Bronchial epithelial cell (primary cell): ENCODE measurements at places on chromosomes 3 and 15.
A peak's percentile ranks its signal among the peaks of the same experiment; 100 is the strongest.

- no peak for DNase-seq
Measured at GRCh38 chr3:152360302-152360701, 91.6 kb downstream of the MBNL1 start.

DNA sequence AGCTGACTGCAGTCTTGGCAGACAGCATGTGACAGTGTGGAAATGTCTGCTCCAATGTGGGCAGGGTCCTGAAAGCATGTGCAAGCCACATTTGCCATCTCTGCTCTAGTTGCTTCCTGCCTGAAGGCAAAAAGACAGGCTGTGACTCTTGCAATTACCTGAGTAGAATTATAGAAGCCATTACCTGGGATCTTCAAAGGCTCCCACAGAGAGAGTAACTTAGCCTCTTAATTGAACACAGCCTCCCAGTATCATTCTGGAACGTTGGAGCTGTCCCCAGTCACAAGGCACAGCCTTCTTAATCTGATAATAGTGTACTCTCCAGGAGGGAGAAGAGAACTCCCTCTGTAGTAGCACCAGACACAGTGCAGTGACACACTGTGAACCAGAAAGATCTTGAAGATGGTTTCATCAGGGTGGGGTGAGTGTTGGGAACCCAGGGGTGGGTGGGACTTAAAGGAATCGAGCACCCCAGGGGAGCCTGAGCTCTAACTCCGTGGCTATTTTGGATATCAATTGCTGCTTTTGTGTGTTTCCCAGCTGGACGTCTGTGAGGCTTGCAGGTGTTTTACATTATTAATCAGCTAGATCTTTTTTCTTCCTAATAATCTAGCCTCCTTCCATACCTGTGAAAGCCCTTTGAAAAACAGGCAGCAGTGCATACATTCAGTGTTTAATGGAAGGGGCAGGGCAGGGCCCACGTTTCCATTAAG, 40.6 kb upstream of the GLCE start:
- DNase-seq = no peak

- no peak for DNase-seq
Measured at GRCh38 chr3:97340940-97341339, 423.6 kb upstream of the ARL6 start.

GRCh38 chr3:108209579-108209978, 12.6 kb downstream of the IFT57 start:
- DNase-seq = no peak

- DNase-seq = peak; percentile 62
Measured at GRCh38 chr3:177350121-177350520, 152.8 kb upstream of the TBL1XR1 start.

DNA sequence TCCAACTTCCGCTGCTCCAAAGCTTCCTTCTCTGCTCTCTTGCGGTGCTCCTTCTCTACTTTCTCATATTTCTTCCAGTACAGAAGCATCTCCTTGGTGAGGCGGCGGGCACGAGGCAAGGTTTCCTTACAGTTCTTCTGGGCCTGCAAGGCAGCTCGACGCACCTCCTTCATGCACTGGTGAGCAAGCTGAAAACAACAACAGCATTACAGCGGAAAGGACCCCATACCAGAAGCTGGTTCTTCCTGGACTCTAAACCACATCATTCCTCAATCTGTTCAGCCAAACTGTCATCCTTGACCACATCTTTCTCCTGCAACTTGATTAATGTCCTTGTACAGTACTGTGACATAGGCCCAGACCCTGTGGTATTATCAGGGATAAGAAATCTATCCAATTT, 36.4 kb downstream of the INO80 start:
- no peak for DNase-seq

DNA sequence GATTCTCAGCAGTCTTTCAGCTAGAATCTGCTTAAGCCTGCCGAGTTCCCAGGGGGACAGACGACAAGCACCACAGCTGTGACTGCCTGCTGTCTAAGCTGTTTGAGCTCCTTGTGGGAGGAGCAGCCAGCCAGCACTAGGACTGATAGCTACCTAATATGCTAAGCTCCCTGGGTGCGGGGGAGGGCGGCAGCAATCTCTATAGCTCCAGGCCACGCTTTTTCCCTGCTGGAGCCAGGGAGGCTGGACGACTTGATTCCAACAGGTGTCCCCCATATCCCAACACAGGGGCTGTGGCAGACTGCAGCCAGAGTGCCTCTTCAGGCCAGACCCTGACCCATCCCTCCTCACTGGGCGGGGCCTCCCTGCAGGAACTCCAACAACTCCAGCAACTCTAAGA, 134.1 kb upstream of the ARPP21 start:
- no peak for DNase-seq

DNA sequence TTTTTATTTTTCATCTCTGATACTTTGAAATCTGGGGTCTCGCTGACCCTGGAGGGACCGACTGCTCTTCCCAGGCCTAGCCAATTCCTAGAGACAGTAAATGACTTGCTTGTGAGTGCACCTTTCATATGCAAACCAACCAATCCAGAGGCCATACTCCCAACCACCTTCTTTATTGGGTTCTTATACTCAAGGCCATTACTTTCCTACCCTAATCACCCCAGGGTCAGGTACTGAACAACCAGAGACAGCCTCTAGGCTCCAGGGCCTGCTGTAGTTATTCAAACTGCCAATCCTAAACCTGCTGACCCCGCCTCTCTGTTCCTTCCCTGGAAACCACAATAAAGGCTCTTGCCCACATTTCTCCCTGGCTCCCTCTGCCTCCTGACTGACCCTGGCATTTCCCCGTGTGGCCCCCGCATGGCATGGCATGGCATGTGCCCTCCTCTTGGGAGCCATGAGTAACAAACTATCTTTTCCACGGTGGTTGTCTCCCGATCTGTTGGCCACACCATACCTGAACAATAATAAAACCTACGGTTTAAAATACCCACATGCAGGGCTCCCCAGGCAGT, 42.9 kb downstream of the ADCY5 start:
- no peak for DNase-seq

DNA sequence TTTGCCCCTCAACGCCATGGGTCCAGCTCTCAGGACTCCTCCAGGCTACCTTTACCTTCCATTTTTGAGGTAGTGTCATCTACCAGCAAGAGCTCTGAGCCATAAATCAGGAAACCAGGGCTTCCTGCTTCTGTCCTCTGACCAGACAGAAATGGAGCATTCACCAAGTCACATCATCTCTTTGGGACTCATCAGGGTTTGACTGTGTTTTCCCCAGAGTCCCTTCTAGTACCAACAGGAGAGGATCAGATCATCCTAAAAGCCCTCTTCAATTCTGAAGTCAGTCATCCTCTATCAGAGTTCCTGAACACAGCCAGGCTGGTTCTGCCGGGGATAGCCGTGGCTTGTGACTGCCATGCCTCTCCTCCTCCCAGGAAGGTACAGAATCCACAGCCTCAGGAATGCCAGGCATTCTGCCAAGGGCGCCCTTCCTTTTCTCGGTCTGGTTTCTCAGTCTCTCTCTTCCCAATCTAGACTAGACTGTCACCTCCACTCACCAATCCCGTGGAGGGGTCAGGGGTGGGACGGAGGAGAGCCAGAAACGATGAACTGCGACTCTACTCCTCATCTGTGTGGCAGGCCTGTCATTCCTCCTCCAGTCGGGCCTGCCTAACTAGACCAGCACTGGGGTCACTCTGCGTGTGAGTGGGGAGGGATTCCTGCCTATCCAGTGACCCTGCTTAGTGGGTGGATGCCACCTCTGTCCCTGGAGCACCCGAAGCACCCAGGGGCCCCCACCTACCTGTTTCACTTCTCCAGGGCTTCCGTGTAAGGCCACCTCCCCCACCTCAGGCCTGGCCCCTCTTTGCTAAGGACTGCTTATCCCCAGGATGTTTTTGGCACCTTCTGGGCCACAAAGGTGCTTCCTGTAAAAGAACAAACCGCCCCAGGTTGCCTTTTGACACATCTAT, 30.9 kb downstream of the CCNL1 start:
- DNase-seq = peak; percentile 64

- DNase-seq = peak; percentile 47
Measured at GRCh38 chr15:41581110-41581509, 22.1 kb downstream of the TYRO3 start.

- peak; percentile 9 for DNase-seq
Measured at GRCh38 chr15:25527118-25527517, 88.3 kb upstream of the UBE3A start.

DNA sequence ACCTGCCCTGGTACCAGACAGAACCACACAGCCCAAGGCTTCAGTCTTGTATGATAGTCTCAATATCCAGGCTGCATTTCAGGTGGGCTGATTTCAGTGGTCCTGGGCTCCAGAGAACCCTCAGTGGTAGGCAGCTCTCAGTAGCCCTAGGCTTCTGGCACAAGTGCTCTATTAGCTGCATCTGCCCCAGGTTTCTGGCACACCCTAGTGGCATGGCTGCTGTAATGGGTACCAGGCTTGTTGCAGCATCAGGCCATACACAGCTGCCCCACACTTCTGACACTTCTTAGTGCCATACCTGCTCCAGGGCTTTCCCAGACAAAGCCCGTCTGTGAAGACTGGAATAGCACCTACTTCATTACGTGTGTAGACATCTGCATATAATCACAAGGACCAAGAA, 1062.2 kb upstream of the EPHA6 start:
- no peak for DNase-seq

DNA sequence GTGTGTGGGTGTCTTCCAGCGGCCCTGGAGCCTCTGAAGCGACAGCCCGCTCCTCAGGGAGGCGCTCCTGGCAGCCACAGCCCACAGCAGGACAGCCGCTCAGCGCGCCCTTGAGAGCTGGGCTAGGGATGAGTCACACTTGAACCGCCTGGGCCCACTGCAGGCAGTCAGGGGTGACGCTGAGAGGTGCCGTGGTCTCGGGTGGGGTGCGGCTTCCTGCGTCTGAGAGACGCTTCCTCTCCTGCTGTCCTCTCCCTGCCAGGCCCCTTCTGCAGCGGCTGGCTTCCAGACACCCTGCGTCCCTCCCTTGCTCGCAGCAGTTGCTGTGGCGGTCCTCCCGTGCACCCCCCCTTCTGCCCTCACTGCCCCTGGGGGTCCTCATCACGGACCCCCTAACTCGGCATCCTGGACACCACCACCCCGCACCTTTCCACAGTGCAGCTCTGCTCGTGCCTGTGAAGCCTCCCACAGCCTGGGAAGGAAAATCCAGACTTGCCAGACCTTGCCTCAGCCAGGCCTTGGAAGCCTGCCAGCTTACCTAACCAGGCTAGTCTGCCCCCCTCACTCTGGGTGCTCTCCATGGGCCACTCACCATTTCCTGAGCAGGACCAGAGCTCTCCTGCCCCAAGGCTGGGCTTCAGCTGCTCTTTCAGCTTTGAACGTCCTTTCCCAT, 1.1 kb upstream of the SPTBN5 start:
- peak; percentile 86 for DNase-seq
